ENCODE measurements at places on chromosomes 6 and 20.
A peak's percentile ranks its signal among the peaks of the same experiment; 100 is the strongest.

- DNase-seq, result no peak
Measured at GRCh38 chr20:63525971-63526370, 5.4 kb downstream of the PPDPF start.

GRCh38 chr6:161013695-161014094 is 22.1 kb downstream of the MAP3K4 start:
- no peak for DNase-seq

DNA sequence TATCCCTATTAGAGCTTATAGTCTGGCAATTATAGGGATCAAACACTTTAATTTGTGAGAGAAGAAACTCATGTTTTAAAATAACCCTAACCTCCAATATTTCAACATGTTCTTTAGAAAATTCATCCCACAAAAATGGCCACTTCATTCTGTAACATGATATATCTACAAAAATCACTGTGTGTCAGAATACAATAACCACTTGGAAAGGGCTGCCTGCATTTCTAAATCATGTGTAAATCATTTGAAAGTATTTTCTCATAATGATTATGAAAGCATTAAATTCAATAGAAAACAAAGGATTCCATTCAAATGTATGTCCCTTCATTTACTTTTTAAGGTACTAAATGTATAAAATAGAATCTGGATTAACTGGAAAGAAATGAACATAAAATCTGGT is 101.4 kb upstream of the NHSL1 start:
- DNase-seq, result no peak

DNA sequence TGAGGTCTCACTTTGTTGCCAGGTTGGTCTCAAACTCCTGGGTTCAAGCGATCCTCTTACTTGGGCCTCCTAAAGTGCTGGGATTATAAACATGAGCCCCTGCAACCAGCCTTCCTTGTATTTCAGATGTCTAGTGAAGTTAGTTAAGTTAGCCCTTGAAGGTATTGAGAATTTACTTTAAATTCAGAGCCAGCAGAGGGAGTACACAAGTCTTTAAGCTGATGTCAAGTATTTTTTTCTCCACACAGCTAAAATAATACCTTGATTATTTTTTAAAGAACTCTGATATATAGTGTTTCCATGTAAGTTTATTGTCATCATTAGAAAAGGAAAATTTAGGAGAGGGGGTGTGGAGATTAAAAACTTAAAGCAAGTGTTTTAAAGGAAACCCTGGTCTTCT is 9.8 kb downstream of the FOXO3 start:
- no peak for DNase-seq

DNA sequence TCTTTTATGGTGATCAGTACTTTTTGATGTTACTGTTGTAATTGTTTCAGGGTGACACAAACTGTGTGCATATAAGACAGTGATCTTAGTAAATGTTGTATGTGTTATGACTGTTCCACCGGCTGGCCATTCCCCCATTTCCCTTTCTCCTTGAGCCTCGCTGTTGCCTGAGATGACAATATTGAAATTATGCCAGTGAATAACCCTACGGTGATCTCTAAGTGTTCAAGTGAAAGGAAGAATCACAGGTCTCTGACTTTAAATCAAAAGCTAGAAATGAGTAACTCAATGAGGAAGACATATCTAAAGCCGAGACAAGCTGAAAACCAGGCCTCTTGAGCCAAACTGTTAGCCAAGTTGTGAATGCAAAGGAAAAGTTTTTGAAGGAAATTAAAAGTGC is 32.3 kb downstream of the TULP4 start:
- DNase-seq, result no peak

GRCh38 chr6:97958134-97958533 is 675.1 kb upstream of the MMS22L start:
- no peak for DNase-seq

DNA sequence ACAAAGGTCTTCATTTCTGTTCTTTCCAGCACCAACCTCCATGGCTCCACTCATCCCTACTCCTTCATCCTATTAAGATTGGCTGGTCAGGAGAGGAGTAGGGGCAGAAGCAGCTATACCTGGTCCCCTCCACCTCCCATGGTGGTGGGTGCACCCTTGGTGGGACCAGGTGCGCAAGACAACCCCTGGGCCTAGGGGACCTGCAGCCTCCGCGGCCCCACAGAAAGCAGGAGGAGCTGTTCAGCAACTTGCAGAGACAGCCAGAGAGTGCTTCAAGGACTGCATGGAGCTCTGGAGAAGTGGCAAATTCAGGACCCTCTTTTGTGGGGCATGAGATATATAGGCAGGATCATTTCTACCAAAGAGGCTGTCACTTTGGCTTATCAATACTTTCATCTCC is 9.8 kb downstream of the ULBP2 start:
- DNase-seq, result no peak

GRCh38 chr6:151448623-151449022 is 3.3 kb downstream of the RMND1 start:
- DNase-seq, result no peak

DNA sequence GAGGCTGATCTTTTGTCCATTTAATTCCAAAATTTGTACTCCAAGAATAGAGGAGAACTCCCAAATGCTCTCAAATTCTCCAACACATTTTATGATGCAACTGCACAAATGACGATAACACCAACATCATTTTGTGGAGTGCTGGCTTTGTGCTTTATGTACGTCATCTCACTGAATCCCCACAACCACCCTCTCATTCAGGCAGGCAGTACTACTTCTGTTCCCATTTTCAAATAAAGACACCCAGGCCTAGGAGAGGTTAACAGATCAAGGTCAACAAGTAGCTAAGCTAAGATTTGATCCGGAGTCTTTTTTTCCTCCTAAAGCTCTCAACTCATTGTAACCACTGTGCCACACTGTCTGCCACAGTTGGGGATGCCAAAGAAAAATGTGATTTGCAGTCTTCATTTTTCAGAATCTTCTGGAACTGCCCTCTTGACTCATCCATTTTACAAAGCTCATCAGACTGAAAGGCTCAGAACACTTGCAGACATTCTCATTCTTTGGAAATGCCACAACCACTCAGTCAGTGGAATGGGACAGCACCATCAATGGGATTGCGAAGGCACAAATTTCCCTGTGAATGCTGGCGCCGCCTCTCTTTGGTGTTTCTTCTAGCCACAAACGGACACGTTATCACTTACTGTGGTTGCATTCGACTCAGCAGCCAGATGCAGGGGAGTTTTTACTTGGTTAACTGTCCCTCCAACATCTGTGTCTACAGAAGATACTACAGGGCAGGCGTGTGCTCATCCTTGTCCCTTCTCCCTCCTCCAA is 184.4 kb downstream of the GJA10 start:
- peak; percentile 11 for DNase-seq

DNA sequence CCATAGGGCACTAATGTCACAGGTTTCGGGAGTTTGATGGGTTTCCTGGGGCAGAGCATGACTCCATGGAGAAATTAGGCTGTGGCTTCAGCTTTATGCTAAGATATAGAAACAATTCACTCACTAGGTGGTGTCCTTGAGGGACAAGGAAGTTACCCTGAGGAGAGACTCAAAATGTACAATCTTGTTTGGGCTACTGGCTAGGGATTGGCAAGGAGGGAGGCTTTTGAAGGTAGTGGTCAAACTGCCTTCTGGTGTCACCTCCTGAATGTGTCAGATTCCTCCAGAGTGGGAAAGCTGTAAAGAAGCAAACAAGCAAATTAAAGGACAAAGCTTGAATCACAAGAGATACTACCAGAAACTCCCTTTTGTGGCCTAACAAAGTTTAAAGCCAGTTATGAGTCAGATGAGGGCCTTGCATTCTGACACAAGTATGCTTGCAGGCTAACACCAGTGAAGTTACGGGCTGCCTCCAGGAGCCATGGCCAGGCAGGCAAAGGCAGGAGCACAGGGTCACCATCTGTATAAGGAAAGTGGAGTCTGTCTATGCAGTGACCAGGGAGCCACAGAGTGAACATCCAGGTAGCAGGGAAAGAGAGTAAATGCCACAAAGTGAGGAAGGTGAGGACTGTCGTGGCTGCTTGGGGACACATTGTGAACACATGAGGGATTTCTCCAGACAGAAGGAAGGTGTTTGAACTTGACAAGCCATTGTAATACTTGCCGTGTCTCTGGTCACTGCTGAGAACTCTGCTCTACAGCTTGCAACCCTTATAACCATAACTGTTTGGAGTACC is 107.7 kb upstream of the DTNBP1 start:
- DNase-seq, result peak; percentile 50

- DNase-seq, result no peak
Measured at GRCh38 chr6:155717374-155717773, 261.7 kb upstream of the NOX3 start.

DNA sequence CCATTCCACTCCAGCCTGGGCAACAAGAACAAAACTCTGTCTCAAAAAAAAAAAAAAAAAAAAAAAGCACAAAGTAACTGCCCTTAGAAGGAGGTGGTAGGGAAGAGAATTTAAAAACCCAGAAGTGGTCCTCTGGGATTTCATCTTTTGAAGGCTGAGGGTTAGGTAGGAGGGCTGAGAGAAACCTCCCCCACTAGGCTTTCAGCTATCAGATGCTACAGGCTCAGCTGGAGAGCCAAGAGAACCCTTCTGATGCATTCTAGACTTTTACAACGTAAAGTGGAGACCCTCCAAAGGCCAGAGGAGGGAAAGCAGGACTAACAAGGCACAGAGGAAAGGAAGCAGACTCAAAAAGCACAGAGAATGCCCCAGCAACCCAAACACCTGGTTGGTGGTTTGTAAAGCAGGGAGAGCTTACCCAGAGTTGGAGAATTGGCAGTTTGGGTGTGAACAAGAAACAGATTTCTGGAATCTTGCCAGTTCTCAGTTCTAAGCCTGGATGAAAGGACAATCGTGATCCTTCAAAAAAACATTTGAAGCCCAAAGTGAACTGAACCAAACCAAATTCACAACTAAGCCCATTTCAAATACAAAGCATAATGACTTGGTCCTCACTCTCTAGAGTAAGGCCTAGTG is 23.2 kb upstream of the SPAG4 start:
- DNase-seq, result no peak

- no peak for DNase-seq
Measured at GRCh38 chr6:118752803-118753202, 101.4 kb upstream of the CEP85L start.

DNA sequence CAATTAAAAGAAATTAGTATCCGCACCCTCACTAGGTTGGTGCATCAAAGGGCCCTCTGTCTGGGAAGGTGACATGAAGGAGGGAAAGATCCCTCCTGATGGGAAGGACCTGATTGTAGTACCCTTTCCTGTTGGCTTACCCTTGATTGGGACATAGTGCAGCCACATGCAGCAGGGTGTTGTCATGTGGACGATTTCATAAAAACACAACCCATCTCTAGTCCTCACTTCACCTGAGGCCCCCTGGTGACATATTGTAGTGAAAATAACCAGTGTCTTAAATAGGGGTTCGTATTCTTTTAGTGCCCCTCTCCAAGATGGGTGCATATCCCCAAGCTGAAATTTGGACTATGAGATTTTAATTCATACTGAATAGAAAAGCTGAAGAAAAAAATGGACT is 97.3 kb downstream of the SLX4IP start:
- DNase-seq, result no peak

DNA sequence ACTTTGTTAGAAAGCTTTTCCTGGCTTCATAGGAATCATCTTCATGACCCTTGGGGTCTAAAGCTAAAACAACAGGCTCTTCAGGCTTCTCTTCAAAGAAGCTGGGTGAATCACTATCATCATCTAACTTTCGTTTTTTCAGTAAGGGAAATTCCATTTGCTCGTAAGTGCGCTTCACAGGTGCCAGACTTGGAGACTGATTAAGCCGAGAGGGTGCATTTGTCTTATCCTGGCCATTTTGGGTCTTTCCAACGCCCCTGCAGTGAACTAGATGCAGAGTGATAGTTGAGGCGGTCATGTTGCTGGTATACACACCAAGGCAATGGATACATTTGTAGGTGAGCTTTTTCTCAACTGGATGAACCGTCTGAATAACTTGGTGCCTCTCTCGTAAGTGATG is 38.8 kb downstream of the ADNP start:
- DNase-seq, result no peak

GRCh38 chr6:45966340-45966739 is 49.3 kb downstream of the CLIC5 start:
- DNase-seq, result no peak
